ENCODE measurements at places on chromosomes 5 and 9.

DNA sequence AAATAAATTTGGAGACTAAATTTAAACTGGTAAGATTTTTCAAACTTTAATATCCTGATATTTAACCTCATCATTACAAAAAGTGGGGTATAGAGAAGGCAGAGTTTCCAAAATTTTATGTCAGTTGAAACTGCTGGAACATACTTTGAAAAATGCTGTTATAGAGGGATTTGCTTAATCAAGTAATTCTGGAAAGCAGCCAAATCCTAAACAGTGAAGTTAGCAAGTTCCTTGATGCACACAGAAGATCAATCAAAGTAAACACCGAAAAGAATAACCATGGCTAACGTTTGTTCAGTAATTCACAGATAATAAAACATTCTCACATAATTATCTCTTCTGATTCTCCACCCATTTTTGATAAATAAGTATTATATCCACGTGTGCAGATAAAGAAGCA, 8.1 kb upstream of the PRR16 start:
- DNase-seq: no peak

GRCh38 chr5:400282-401145, 42.5 kb upstream of the EXOC3 start:
- DNase-seq: peak; percentile 92

DNA sequence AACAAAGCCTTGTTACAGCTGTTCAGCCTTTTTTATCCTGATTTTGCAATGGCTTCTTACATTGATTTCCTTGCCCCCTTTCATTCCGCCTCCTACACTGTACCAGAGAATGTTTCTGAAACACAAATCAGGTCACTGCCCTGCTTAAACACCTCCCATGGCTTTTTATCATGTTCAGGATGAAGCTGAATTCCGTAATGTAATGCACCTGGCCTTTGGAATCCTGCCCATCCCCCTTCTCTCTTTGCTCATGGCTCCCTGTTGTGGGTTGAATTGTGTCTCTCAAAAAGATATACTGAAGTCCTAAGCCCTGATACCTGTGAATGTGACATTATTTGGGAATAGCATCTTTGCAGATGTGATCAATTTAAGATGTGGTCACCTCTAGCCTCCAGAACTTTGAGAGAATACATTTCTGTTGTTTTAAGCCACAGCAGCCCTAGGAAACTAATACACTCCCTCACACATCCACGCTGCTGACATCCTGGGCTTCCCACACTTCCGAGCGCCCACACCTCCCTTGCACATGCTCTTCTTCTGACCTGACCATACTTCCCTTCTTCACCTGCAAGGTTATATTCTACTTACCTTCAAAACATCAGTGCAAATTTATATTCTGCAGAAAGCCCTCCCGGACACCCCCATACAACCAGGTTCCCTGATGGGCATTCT, 101.2 kb downstream of the DNAH5 start:
- no peak for DNase-seq

- peak; percentile 16 for DNase-seq
Measured at GRCh38 chr9:79565245-79565644, 6.5 kb upstream of the TLE4 start.

GRCh38 chr9:95351051-95351450, 33.5 kb upstream of the FANCC start:
- no peak for DNase-seq

DNA sequence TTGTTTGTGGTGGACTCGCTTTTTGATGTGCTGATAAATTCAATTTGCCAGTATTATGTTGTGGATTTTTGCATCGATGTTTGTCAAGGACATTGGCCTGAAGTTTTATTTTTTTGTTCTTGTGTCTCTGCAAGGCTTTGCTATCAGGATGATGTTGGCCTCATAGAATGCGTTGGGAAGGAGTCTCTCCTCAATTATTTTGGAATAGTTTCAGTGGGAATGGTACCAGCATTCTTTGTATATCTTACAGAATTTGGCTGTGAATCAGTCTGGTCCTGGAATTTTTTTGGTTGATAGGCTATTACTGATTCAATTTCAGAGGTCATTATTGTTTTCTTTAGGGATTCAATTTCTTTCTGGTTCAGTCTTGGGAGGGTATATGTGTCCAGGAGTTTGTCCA, 141.4 kb upstream of the RGS7BP start:
- DNase-seq: no peak

DNA sequence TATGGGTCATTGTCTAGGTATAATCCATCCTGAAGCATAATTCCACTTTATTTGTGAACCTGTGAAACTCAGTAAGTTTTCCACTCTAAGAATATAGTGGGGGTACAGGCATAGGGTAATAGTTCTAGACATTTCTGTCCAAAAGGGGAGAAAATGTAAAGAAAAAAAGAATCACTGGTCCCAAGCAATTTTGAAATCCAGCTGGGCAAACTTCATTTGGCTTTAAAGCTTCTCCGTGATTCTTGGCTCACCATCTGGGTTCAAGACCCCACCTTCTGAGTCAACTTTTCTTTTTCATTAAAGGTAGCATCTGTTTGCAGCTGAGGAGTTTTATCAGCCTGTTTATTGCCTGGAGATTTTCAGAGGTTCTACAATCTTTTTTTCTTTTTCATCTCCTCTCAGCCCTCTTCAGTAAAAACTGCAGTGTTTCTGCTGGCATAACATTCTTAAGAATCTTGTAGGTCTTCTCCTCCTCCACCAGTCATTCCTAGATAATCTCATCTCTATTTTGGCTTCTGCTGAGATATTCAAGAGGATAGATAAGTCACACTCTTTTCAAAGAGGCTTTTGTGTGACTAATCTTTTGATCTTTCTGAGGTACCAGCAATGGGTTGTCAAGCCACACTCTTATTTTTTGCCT, 126.1 kb upstream of the PITX1 start:
- DNase-seq: no peak

DNA sequence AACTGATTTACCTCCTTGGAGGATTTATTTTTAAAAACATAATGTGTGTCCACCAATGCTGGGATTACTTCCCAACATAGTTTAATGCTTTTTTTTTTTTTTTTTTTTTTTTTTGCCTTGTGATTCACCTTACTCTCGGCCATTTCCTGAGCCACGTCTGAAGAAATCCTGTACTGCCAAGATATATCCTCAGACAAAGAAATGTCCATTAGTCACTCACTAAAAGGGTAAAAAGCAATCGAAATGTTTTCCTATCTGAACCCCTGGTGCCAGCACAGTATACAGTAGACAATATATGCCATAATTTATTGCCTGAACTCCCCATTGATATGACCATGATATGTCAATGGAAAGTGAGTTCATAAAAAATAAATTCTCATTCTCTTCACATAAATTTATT, 344.1 kb downstream of the BNC2 start:
- DNase-seq: peak; percentile 89

DNA sequence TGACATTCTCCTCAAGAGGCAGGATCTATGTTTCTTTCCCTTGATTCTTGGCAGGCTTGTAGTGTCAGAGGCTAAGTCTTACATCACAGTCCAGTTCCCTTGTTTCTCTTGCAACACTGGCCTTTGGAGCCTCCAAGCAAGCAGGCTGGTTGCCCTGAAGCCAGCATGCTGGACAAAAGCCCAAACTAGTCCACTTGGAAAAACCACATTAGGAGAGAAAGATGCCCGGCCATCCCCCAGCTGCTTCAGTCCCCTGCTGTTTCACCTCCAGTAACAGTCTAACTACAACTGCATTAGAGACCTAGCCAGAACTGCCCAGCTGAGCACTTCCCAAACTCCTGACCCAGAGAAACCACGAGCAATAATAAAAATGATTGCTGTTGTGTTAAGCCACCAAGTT, 87.6 kb downstream of the ADAMTS6 start:
- peak; percentile 90 for DNase-seq

- no peak for DNase-seq
Measured at GRCh38 chr5:178984145-178985072, 10.7 kb downstream of the GRM6 start.

GRCh38 chr9:128145536-128145935, 3.7 kb upstream of the LCN2 start:
- DNase-seq: no peak
